ENCODE measurements at places on chromosomes 1 and 21. TPM values are rescaled to one million over a fixed set of nuclear protein-coding genes. Genes with fewer than 3 reads are reported as not detected.

SRSF4 gene
- 69.1 TPM for total RNA-seq

FMO2 gene
- total RNA-seq = 165 TPM

MKNK1 gene
- total RNA-seq = 51.4 TPM

CC2D1B gene
- 54.6 TPM for total RNA-seq

CCDC181 gene
- total RNA-seq = 4.8 TPM

IL23R gene
- total RNA-seq = 0.15 TPM

CRB1 gene
- total RNA-seq = 0.48 TPM

DIO1 gene
- total RNA-seq = 1.1 TPM

NECAP2 gene
- 79.0 TPM for total RNA-seq

LPAR3 gene
- total RNA-seq = 8.3 TPM

KAZN gene
- 12.9 TPM for total RNA-seq

DFFB gene
- total RNA-seq = 12.1 TPM

LHX8 gene
- total RNA-seq = not detected

BATF3 gene
- total RNA-seq = 12.0 TPM

ABCA4 gene
- total RNA-seq = 1.0 TPM

GNG4 gene
- 0.21 TPM for total RNA-seq

Data from lung (tissue), 17 donors.